ENCODE measurements at places on chromosomes 4 and X.
A peak's percentile ranks its signal among the peaks of the same experiment; 100 is the strongest.

- DNase-seq, result no peak
Measured at GRCh38 chrX:67622053-67622585, 78.3 kb downstream of the AR start.

DNA sequence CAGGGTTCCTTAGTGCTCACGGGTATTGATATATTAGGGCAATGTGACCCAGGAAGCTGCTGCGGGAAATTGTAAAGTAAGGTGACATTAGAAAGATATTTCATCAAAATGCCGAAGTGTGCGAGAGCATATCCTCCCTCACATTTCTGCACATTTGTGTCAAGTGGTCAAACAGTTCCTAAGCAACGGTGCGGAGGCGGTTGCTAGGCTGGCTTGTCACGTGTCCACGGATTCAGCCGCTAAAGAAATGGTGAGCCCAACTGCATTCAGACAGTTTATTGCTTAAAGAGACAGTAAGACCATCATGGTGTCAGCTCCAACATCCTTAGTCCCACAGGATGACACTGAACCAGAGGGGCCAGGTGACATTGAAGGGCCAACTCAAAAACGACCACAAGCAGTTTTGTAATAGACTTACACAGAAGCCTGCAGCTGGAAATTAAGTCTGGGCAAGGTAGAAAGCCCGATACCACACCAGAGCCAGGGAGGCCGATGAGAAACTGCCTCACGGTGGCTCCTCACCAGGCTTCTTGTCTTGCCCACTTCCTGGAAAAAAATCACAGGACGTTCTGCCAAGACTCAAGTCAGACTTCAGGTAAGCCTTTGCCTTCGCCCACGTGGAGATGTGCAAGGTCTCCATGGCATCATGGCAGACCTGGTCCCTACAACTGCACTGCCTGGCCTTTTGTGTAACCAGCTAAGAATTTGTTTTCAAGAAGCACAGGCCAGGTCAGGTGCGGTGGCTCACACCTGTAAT is 50.4 kb downstream of the USP11 start:
- peak; percentile 38 for DNase-seq

DNA sequence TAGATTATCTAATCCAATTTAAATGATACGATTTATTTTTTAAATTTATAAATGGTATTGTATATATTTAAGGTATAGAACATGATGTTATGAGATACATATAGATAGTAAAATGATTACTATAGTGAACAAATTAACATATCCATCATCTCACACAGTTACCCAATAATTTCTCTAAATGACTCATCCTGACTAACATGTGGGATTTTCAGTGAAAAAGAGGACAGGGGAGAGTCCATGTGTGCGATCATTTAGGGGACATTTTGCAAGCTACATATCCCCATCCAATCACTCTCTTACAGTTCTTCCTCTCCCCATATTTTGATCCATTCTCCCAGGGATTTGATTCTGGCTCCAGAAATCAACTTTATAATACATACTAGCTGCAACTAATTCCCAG is 88.2 kb downstream of the ABCB7 start:
- no peak for DNase-seq

GRCh38 chr4:102492531-102493241 is 8.5 kb upstream of the NFKB1 start:
- peak; percentile 24 for DNase-seq

- DNase-seq, result no peak
Measured at GRCh38 chr4:18203966-18204365, 182.4 kb upstream of the LCORL start.

DNA sequence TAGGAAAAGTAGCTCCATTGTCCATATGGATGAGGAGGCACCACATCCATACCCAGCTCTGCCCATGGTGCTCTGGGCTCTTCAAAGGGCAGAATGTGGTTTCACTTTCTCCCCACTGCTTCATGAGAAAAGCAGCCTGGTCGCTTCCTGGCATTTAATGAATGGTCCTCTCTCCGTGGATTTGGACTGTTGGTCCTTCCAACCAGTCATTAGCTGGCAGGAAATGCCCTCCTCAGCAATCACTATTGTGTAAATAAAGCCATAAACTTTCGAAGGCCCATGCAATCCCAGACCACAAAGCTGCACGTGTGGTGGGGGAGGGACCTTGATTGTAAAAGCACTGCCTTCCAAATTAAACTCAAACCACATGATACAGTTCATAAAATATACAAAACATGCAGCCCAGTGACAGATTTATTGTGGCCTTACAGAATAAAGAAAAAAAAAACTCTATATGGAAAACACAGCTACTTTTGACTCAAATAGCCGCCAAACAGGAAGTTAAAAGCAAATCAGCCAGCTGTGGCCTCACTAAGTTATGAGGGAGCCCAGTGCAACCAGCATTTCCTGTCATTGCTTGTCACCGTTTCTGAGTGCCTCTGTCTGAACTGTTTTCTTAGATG is 8.1 kb downstream of the MBNL3 start:
- no peak for DNase-seq

DNA sequence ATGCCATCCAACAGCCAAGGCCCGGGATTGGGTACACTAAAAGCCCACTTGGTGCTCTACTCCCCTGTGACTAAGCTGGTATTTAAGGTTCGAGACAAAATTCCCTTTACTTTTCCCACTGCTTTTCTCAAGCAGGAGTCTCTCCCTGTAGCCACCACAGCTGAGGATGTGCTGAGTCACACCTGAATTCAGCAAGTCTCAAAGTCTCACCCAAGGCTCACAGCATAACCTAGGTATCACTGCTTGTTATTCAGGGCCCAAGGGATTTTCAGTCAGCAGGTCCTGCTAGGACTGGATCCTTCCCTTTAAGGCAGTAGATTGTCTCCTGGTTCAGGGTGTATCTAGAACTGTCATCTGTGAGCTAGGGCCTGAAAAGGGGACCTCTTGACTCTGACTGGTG is 39.2 kb downstream of the FMR1NB start:
- no peak for DNase-seq

DNA sequence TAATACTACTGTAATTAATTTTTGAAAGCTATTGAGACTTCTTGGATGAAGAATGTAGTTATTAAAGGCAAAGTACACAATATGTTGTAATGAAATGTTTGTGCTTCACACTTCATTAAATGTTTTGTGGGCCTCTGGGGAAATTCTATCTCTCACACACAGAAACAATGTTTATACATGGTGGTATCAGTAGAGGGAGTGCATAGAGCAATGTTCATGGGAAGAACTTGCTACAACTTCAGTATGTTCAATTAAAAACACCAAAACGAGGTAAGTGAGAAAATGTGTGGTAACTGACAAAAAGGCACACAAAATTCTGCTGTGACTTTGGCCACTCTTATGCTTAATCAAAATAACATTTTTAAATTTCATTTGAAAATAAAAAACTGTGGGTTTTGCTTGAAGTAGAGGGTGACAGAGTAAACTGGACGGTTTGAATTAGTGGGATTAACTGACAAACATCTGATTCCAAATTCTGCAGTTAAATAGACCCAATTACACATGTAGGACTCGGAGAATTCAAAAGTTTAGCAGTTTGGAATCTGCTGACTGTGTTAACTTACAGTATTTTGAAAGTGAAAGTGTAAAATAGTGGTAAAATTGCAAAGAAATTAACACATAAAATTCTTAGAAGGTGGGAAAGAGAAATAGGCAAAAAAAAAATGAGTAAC is 111.4 kb upstream of the TTC29 start:
- peak; percentile 52 for DNase-seq

DNA sequence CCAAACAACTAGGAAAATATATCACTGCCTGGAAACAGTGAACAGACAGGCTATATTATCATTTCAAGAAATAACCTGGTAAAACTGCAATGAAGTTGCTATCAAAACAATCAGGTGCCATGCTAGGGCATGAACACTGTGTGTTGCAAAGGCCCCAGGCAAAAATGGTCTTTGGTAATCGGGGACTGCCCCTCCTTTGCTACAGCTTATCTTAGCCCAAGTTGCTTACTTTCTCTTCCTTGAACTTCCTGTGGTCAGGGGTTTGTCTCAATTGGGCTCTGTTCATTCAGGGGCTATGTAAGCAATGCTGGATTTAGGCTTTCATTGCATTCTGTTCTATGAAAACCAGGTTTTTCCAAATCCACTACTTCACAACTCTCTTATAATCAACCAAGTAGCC is 30.4 kb downstream of the SCML1 start:
- DNase-seq, result no peak

- DNase-seq, result no peak
Measured at GRCh38 chrX:13290891-13291614, 28.8 kb downstream of the ATXN3L start.

GRCh38 chr4:880684-881405 is 51.3 kb downstream of the GAK start:
- no peak for DNase-seq

DNA sequence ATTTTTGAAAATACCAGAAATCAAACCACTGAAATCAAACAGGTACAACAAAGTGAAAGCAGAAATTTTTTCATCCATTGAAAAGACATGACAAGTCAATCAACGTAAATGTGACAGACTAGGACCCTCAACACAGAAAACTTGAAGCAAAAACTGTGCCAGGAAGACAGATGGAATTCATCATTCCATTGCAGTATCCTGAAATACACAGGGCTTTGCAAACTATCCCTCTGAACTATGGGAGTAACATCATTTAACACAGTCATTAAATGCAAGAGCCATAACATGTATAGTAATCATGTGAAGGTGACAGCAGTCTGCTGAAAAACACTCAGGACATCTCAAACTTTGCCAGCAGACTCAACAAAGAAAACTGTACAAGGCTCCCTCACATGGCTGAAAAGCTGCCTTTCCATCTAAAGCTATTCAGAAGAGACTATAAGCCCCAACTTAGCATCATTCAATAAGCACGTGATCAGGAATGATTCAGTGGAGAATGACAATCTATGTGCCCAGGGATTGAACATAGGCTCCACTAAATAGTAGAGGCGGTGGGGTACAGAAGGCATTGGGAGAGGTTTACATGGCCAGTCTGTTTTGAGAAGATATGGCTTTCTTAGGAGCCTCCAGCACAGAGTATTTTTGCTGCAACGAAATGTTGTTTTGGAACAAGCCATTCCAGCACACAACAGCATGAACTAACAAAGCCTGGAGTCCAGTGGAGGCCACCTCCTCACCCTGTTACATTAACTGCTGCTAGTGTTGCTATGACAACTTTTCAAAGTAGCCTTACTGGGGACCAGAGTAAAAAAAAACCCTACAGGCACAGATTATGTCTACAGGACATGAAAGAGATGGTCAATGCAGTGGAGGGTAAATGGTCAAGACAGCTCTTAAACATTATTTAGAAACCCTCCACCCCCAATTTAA is 274.5 kb upstream of the NOCT start:
- DNase-seq, result no peak

- DNase-seq, result no peak
Measured at GRCh38 chr4:107870916-107871786, 46.4 kb downstream of the SGMS2 start.

GRCh38 chr4:53228036-53228435 is 137.8 kb downstream of the SCFD2 start:
- DNase-seq, result no peak

GRCh38 chrX:143437439-143437838 is 79.8 kb downstream of the SPANXN3 start:
- peak; percentile 3 for DNase-seq

DNA sequence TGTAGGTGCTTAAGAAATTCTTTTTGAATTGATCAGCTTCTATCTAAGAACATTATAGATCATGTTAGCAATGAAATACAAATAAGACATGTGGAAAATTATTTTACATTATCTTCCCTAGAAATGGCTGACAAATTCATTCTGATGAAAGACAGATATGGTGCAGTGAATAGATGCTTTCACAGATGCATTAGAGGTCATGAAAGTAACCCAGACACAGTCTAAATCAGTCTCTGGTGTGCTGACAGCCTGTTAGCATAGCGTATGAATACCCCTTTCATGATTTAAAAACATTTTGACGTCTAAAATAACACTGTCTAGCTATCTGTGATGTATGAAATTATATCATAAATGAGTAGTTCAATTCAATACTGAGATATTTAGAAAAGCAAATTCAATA is 180.9 kb downstream of the UNC5C start:
- DNase-seq, result no peak

GRCh38 chrX:97089116-97089515 is 205.4 kb downstream of the RPA4 start:
- no peak for DNase-seq

DNA sequence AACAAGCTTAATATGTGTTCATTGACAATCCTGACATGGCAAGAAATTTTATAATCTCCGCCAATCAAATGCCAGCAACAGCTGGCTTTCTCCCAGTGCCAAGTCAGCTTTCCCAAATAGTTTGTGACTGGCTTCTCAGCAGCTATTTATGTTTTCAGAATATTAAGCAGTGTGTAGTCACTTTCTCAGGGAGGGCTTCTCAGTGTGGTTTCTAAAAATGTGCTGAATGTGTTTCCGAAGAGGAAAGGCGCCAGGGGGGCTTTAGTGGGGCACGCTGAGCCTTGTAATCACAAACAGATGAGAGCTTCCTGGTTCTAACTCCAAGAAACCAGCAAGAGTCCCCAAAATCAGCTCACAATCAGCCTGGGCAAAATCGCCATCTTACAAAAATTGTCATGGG is 258.7 kb upstream of the CPEB2 start:
- no peak for DNase-seq

DNA sequence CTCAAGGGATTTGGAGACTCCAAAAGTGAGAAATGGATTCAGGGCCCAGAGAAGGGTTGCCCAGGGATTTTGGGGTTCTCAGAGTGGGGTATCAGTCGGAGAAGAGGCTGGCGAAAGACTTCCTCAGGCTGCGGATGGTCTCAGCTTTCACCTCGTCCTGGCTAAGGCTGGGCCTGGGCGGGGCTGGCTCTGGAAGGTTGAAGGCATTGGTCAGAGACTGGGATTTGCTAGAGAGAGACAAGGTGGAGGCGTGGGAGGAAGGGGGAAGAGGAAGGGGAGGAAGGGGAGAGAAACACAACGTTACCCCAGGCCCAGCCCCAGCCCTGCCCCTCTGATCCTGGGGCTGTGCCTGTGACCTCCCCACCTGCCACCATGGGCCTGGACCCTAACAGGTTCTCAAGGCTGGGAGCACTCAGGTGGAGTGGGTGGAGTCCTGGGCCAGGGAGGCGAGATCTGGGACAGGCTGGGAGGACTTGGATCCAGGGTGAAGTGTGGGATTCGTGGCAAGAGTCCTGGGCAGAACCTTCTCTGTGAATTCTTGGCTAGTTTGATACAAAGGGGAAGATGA is 9.4 kb upstream of the TIMP1 start:
- DNase-seq, result no peak

DNA sequence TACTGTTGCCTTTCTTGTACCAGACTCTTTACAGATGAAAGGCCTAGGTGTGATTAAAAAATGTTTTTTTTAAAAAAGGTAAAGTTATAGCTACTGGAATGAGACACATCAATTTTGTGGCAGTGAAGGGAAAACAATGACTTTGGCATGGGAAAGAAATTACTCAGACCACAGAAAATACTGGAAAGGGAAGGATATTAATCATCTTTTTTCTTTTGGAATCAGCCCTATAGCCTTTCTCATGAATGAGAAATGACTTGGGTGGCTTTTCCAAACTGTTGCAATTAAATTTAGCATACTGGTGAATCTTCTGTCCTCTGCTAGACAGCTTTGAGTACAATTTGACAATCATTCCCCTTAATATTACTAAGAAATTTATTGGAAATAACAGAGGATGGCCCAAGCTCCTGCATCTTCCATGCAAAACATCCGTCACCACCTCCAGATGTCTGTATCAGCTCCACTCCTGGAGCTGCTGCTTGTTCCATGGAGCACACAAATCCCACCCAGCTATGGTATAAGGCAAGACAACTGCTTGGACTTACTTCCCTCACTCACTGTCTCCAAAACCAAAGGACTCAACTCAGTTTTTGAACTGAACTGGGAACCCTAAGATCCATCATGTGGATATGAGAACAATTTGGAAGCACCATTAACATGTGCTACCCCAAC is 97.6 kb upstream of the ARSJ start:
- DNase-seq, result no peak

- peak; percentile 52 for DNase-seq
Measured at GRCh38 chr4:112895811-112896608, 153.4 kb upstream of the ANK2 start.
